ENCODE measurements at places on chromosomes 1 and 21. TPM values are rescaled to one million over a fixed set of nuclear protein-coding genes. Genes with fewer than 3 reads are reported as not detected.

The THEM4 gene
- total RNA-seq = 23.7 TPM

The PTPN14 gene
- 30.4 TPM for total RNA-seq

The MCOLN3 gene
- total RNA-seq = 3.2 TPM

The LCE2A gene
- total RNA-seq = not detected

The CENPF gene
- 4.0 TPM for total RNA-seq

The CLEC20A gene
- total RNA-seq = not detected

The ACTL8 gene
- not detected for total RNA-seq

The RBM11 gene
- total RNA-seq = not detected

The ZNF281 gene
- 11.0 TPM for total RNA-seq

Data from breast epithelium (tissue), 4 donors.